ENCODE measurements at places on chromosomes 7 and 10.
A peak's percentile ranks its signal among the peaks of the same experiment; 100 is the strongest.

- no peak for DNase-seq
These were observed 210.3 kb downstream of the CHRM2 start for GRCh38 chr7:137078781-137079180.

DNA sequence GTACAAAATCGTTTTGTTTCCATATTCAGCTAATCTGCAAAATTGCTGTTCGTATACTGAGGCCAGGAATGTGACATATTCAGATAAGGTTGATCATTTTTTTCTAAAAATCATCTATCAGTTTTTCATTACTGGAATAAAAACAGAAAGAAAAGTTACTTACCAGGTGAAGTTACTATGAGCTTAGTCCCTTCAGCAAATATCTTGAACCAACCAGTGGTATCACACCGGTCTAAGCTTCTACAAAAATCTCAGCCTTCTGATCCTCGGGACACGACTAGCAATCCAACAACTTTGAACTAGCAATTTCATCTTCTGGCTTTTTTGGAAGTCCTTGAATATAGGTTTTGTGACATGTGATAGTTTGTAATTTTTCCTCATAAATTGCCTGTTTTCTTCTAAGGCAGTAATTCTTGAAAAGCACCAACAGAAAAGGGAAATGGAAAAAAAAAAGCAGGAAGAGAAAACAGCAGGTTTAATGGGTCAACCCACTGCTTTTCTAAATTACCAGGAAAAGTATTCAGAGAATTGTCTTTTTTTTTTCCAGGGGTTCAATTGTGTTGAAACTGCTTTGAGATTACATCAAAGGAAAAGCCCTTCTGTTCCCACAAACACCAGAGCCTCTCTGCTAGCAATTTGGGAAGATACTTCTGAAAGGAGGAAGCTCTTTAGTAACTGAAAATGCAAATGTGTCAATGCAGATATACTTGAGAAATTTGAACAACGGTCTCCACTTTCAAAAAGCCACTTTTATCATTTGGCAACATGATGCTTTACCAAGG, 2.9 kb upstream of the TARP start:
- peak; percentile 30 for DNase-seq

GRCh38 chr10:68516766-68517165, 10.6 kb downstream of the SLC25A16 start:
- DNase-seq: no peak

GRCh38 chr7:23000597-23001360, 13.2 kb downstream of the HYCC1 start:
- DNase-seq: no peak

DNA sequence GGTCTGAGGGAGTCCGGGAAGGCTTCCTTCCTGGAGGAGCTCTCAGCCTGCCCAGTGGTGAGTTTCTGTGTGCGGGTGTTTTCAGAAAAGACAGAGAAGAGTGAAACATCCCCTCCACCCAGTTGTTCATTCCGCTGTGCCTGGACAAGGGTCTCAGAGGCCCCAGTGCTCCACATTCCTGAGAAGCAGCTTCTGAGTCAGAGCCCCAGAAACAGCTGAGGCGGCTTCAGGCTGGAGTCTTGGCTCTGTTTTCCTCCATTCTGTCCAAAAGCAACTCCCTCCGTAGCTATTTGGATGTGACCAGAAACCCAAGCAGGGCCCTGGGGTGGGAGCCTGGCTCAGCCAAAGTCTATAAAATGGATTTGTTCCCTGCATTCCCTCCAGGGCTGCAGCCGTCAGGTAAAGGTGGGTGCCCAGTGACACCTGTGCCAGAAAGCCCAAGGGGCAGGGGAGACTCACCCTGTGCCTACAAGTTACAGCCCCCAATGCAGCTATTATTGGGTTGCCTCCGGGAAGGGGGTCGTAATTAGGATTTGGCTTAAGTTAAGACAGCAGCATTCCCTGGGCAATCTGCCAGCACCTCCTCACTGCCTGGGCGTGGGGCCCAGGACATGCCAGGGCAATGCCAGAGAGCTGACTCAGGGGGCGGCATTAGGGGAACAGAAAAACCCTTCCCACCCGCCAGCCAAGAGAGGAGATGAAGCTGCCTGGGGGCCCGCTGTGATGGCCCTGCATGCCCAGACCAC, 13.1 kb upstream of the CAMK2G start:
- no peak for DNase-seq

DNA sequence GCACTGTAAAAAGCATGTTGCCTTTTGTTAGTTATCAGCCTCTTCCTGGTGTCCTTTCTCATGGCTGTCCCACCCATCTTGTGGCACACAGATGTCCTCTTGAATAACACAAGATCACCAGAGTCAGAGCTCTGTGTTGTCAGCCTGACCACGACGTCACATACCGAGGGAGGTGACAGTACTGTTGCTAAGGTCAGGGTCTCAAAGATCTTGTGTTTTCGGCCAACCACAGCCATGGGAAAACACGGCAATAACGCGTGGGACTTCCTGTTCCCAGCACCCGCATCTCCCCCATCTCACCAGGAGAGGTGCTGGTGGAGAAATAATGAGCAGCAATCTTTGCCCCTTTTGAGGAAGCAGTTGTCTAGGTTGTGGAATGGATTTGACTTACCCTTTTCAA, 40.4 kb downstream of the NPVF start:
- no peak for DNase-seq

DNA sequence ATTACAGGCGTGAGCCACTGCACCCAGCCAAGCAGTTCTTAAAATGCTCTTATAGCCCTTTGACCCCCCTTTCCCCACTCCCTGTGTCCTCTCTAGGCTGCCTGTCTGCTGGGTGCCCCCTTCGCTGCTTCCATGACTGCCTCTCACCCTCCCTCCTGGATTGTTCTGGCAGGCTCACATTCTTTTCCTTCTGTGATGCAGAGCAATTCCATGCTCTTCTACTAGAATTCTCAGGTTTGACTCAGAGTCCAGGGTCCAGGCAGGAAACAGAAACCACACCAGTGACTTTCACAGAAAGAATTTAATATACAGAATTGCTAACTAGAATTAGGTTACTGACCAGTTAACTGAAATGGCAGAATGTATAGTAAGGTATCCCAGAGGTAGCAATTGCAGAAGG, 244.8 kb downstream of the BAMBI start:
- DNase-seq: no peak

DNA sequence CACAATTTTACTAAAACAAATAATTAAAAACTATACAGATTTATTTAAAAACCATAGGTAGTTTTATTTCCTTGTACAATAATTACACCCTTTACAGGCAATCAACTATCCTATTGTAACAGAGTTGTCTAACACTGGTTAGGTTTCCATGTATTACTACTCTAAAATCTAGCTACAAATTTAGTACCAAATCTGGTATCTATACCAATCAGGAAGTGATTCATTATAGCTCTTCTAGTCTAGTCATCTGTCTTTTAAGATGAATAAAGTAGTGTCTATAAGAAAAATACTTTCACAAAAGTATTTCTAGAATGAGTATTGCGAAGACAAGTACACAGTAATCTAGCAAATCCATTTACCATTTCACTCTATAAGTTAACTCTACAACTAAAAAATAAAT, 16.9 kb downstream of the ZNF800 start:
- DNase-seq: no peak

DNA sequence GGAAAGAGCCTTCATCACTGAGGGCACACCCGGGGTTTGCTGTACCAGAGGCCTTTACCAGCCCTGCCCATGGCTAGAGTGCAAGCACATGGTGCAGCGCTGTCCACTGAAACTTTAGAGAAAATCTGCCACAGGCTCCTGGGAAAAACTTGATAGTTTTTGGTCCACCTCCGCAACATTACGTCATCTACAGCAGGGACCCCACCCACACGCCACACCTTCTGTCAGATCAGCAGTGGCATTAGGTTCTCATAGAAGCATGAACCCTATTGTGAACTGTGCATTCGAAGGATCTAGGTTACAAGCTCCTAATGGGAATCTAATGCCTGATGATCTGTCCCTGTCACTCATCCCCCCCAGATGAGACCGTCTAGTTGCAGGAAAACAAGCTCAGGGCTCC, 2.5 kb upstream of the ODAD2 start:
- no peak for DNase-seq

DNA sequence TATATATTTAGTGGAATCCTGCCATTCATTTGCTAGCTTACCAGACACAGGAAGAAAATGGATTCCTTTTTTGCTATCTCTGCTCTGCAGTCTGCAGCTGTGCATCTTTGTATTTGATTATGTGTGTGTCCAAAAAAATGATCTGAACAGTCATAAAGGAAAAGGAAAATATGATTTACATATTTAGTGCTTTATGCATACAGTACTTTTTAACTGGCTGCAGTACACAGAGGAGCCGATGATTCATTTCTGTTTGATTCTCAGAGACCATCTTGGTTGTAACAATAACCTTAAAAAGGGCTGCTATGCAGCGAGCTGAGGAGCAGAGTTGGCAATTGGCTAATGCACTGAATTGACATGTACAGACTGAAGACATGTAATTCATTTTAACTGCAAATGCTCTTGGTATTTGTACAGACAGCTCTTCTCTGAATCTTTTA, 151.3 kb upstream of the FZD1 start:
- no peak for DNase-seq
